ENCODE measurements at places on chromosomes 5 and 9.

- no peak for DNase-seq
These were observed 2.8 kb downstream of the LARS1 start for GRCh38 chr5:146179696-146180095.

DNA sequence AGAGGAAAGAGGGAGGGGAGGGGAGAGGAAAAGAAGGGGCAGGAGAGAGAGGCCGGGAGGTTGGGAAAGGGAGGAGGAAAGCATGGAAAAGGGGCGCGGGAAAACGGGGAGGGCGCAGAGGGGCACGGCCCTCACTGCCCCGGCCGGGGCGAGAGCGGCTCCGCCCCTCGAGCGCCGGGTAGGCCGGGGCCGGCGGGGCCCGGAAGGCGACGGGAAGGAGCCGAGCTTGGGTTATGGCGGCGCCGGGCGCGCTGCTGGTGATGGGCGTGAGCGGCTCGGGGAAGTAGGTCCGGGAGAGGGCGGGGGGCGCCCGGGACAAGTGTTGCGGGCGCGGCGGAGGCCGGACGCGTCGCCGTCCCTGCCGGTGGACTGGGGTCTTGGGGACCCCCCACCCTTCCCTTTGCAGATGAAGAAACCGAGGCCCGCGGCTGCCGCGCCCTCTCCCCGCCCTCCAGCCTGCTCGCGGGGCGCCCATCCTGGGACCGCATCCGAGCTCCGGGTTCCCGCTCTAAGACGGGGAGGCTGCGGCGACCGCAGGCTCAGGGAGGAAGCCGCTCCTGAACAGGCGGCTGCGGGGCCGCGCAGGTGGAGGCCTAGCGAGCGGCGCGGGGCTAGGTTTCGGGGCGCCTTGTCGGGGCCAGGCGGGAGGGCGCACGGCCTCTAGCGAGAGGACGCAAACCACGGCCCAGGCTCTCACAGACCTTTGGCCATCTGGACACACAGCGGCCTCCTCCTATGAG is at the start of gene IDNK:
TSS of gene IDNK (plus strand) at position 205 of the 740 bp plus-strand sequence. CDS start at position 234, 29 bp downstream.
- peak; percentile 58 for DNase-seq

- no peak for DNase-seq
These were observed 2.3 kb downstream of the COL27A1 start for GRCh38 chr9:114157516-114158176.

- no peak for DNase-seq
These were observed 162.7 kb downstream of the ZNF608 start for GRCh38 chr5:124583469-124584350.

DNA sequence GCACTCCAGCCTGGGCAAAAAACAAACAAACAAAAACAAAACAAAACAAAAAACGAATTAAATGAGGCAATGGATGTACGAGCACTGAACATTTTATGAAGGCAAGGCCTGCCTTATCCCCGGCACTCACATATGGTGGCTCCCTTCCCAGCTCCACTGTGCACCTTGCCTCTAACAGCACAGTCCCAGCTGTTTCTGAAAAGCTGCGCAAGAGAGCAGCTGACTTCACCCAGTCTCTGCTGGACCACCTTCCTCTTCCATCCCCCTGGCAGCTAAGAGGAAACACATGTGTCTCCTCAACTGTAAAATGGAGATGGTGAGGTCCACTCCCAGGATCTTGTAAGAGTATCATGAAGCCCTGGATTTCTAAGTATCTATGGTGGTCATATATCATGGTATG is 100.7 kb downstream of the KLF4 start:
- DNase-seq: no peak

- peak; percentile 59 for DNase-seq
These were observed 67.1 kb downstream of the KLF4 start for GRCh38 chr9:107422189-107423185.

Data from NCI-H1092 (cell line).